NCI-H226 (cell line): ENCODE measurements at places on chromosomes 3 and 15.

- peak; percentile 47 for DNase-seq
Observed at GRCh38 chr15:92883163-92883875, 16.8 kb upstream of the CHD2 start.

- no peak for DNase-seq
Observed at GRCh38 chr3:51696954-51697353, 9.9 kb upstream of the GRM2 start.

DNA sequence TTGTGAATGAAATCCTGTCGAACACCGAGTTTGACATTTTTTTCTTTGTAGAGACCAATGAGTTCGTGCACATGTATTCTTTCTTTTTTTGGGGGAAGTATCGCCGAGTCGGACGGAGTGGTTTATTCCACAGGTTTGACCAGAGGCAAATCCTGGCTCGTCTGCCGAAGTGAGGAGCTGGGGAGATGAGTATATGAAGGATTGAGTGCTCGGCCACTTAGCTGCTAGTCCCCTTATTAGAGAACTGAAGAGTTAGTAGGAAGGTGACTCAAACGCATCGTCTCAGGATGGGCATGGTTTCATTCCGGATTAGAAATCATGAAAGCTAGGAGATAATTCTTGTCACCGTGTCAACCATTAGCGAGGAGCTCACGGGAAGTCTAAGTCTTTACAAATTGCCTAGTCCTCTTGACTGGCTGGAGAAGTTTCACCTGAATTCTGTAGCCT, 154.7 kb upstream of the GOLIM4 start:
- DNase-seq = no peak

DNA sequence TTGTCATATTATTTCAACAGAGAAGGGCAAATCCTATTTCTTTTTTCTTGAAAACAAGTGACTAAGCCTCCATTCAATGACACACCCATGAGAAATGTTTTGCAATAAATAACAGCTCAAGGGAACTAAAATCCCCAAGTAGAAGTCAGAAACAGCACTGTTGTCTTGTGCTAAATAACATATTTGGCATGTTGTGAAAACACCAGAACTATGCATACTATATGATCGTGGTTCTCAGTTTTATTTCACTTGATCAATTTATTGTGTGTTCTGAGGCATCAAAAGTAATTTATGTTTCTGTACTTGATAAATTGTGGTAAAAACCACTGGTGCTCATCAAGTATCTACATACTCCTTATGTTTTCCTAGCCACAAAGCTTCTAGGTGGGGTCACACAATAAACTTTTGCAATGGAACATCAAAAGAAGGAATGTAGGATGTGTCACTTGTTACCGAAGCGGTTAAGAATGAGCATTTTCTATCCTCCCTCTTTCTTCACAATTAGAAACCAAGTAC, 691.7 kb upstream of the CBLB start:
- DNase-seq = peak; percentile 48

DNA sequence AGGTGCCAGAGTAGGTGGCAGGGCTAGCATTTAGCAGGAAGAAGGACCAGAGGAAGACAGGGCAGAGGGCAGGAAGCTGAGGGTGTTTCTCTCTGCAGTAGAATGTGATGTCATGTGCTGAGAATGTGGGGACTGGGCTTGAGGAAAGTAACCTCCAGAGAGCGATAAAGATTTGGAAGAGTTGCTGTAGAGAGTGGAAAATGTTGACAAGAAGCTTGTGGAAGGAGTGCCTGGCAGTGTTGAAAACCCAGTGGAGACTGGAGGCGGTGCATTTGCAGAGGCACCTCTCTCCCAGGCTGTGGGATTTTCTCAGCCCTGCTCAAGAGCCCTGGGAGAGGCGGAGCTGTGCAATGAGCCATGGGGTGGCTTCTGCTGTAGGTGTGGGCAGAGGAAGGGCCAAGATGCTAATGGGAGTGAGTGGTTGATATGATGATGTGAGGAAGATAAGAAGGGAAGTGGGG, 54.8 kb downstream of the MESD start:
- DNase-seq = peak; percentile 96

- no peak for DNase-seq
Observed at GRCh38 chr3:29447946-29448627, 167.2 kb downstream of the RBMS3 start.

DNA sequence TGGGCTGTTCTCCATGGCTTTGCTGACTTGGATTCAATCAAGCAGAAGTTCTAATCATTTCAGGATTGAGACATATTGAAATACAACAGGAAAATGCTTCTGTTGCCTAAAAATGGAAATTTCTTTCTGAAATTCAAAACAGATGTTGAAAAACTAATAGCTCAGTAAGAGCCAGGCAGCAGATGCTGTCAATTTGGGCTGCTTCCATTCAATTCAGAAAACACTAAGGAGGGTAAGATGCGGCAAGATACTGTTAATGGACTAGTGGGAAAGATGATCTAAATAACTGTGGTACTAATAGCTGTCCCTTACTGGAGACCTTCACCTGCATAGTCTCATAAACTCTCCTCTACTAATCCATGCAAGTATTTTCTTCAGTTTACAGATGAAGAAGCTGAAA, 53.5 kb downstream of the DGKG start:
- no peak for DNase-seq

DNA sequence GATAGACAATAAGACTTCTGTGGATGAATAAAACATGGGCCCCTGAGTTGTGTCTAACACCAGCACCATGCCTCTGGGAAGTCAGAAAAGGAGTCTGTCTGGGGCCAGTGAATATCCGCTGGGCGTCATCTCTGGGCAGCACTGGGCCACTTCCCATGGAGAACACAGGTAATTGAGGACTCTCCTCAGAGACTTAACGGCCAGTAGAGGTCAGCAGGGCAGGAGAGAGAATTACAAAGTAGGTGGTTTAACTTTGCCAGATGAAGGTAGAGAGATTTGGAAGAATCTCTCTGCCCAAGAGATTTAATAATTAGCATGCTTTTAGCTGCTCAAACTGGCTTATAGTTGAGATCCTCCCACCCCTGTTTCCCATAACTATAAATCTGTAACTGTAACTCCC, 65.7 kb downstream of the OCA2 start:
- DNase-seq = no peak

DNA sequence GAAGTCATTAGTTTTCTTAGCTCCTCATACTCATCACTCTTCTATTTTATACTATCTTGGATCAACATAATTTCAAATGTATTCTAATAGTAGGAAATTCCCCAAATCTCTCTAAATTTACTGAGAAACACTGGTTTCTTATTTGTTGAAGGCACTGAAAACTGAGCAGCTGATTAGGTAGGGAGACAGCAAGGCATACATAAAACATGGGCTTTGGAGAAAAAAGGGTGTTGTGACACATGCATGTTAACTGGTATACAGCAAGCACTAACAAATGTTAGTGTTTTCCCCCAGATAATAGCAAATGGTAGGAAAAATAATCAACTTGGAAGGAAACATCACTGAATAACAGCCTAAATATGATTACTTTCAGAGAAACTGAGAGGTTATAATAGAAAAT, 125.5 kb upstream of the TSPAN3 start:
- no peak for DNase-seq
